Hematopoietic multipotent progenitor cell treated with erythropoietin and hydrocortisone succinate and interleukin-3 and kit ligand, for 8 days (in vitro differentiated cells): ENCODE measurements at places on chromosomes 11 and 22.

- no peak for DNase-seq
These were observed 35.3 kb upstream of the XBP1 start for GRCh38 chr22:28835630-28836189.

- DNase-seq, result no peak
These were observed 3.0 kb upstream of the B3GAT1 start for GRCh38 chr11:134414766-134415765.

DNA sequence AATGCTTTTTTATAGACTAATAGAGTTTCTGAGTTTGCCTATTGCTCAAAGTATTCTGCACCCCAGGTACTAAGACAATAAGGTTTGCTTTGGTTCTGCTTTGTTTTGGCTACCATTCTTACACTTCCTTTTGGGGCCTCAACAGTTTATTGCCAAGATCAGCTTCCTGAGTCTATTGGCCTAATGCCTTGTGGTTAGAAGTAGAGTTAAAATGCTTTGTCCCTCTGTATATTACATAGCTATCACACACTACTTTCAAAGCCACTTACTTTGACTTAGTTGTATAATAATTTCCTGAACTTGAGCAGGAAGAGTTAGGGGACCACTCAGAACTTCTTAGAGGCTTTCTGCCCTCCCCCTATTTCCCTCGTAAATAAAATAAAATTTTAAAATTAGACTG lies 96.5 kb downstream of the DLG2 start:
- no peak for DNase-seq

DNA sequence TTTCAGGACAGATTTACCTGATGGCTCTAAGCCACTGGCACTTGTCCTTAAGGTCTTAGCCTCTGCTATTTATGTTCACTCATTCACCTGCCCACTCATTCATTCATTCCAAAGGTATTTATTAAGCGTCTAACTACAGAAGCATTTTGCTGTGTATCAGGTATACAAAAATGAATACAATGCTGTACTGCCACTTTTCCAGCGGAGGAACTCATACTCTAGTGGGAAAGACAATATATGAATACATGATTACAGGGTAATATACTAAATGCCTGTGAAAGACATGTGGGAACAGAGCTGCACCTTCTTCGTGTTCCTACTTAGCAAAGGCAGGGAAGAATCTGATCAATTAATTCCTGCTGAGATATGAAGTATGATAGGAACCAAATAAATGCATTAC lies 43.7 kb downstream of the CLMP start:
- no peak for DNase-seq

DNA sequence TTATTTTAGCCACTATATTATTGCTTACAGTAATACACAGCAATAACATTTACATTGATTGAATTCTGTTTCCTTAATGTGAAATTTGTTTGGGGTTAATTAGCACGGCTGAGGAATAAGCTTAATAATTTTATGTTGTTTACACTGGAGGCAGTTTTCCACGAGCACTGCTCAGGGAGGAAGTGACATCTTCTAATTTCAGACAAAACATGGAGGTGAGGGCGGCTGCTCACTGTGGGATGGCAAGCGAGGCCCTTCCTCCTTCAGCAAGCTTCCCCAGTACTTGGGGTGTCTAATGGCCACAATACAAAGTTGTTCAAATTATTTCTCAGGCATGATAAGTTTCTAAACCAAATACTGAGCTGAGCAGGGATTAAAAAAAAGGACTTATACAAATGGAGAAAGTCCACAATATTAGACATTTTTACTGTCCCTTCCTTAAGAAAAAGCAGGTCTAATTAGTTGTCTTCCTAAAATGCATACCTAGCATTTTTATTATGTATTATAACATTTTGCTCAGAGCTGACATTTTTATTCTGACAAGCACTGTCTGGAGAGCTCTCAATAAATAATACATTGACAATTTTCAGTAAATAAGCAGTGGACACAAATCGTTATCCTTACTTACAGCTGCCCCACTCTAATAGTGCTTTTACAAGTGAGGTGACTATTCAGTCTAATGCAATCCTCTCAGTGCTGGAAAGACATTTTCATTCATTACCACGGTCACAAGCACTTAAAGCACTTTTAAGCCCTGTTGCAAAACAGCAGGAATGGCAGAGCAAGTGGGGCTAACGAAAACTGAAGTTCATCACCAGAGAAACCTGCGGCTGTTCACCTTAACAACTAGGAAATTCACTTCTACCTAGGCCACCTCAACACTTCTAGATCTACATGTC lies 56.2 kb downstream of the SOX6 start:
- no peak for DNase-seq

DNA sequence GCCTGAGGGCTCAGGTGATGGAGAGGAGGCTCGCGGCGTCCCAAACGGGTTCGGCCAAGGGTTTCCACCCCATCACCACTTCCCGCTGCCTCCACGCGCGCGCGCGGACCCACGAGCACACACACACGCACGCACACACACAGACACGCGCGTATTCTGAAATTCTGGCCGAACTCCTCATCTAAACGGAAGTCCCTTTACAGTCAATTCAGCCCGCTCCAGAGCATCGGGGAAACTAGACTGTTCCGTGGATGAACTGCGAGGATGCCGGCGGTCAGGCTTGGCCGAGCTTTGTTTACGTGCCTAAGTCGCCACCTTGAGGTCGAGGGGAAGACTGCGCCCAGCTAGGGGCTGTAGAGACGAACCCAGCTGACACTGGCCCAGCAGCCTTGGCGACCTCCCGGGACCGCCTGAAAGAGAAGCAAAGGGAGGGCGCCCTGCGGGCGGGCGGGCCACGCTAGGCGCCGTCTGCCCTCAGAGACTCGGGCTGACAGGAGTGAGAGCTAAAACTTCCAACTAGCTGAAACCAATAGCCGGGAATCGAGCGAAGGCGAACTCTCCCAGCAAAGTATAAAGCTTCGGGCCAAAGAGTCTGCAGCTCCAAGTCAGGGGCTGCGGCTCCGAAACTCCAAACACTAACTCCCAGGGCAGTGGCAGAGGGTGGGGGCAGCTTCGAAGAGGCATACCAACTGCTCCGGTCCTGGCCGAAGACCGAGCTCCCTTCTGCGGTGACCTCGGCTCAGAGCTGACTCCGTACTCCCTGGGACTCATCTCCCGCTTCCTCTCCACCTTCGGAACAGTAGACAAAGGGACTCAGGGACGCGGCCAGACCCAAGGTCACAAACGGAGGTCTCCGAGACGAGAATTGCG lies 124.7 kb upstream of the C11orf58 start:
- peak; percentile 78 for DNase-seq

DNA sequence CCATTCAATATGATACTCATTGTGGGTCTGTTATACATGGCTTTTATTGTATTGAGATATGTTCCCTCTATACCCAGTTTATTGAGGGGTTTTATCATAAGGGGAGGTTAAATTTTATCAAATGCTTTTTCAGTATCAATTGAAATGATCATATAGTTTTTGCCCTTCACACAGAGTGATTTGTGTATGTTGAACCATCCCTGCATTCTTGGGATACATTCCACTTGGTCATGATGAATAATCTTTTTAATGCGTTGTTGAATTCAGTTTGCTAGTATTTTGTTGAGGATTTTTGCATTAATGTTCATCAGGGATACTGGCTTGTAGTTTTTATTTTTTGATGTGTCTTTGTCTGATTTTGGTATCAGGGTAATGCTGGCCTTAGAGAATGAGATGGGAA lies 98.0 kb downstream of the ATG16L2 start:
- no peak for DNase-seq

DNA sequence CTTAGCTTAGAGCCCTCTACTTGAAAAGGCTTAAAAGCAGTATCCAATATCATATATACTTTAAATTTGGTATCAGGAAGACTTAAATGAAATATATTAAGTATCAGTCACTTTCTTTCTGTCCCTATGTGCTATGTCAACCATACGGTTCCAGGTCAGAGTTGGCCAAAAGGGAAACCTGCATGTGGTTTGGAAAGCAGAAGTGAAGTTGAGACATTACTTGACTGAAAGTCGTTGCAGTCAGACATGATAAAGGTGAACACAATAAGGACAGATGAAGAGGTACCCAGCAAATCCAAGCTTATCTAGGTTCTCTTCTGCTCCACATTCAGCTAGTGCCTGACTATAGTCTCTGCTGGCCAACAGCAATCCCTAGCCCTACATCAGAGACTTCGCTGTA lies 336.8 kb downstream of the KCNA4 start:
- no peak for DNase-seq

DNA sequence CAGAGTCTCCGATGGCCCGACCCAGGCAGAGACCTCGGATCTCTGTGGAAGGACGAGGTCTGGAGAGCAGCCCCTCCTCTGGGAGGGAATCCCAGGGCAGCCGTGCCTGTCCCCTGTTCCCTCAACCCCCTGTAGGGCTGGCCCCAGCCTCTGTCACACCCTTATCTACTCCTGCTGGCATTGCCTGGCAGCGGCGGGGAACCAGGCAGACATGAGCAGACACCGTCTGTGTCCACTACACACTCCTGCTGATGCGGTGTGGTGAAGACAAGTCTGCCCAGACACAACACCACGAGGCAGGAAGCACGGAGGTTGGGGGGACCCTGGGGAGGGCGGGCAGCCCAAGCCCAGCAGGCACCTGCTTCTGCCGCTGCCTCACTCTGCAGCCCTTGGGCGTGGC lies 52.5 kb upstream of the A4GALT start:
- peak; percentile 67 for DNase-seq

DNA sequence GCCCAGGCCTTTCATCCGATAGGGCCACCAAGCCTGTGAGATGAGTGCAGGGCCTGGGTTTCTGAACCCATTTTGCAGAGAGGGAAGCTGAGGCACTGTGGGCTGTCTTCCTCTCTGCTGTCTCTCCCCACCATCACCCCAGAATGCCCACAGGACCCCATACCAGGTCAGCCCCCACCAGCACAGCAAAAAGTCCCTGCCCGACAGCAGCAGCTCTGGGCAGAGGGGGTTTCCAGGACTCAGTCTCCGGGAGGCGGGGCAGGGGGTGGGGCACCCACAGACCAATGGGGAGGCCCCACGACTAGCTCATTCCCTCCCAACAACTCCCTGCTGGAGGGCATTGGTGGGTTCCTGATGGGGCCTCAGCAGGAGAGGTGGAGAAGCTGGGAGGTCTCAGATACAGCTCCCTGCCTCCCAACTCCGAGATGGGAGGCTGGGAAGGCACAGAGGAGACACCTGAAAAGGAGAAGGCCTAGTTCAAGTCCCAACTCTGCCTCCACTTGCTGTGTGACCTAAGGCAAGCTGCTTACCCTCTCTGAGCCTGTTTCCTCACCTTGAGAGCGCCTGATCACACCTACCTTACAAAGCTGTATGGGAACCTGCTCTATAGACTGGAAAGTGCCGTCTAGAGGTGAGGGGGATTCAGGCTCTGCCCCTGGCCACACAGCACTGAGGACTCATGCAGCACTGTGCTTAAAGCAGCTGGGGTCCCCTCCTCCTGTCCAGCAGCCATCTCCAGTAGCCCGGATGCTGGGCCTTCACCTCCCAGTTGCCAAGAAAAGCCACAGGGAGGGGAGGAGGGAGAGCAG lies 3.5 kb downstream of the CBX7 start:
- DNase-seq, result peak; percentile 30

DNA sequence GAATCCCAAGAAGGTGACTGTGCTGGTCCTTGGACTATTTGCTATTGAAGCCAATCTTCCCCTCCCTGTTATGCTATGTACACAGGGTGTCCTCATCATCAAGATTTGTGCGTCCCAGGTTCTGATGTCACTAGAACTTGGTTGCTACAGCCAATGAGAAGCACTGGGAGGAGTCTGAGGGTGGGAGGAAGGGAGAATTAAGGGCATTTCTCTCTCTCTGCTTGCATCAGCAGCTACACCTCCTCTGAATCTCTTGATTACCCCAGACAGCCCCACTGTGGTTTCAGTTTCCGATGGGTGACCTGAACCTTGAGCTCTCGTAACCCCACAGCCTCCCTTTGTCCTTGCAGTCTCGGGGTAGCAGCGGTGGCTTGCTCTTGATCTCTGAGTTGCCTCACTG lies 212.4 kb upstream of the SESN3 start:
- no peak for DNase-seq

DNA sequence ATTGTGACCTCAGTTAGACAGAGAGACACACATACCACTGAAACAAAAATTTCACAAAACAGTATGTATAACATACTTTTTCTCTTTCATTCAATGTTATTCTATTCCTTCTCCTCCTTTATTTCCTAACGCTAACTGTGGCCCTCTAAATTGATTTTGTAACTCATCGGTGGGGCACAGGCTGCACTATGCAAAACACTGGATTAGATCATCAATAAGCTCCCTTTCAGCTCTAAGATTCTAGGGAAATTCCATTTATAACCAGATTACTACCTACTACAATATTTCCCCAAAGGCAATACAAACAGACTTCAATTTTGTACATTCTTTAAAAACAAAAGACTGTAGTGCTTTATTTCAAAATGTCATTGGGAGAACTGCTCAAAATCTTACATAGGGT lies 6.1 kb downstream of the FJX1 start:
- DNase-seq, result no peak

- DNase-seq, result peak; percentile 10
These were observed 14.8 kb downstream of the PSMD13 start for GRCh38 chr11:251550-251949.

- DNase-seq, result no peak
These were observed 340.7 kb downstream of the MIAT start for GRCh38 chr22:26998129-26998528.

GRCh38 chr11:14506532-14506931 lies 6.9 kb upstream of the COPB1 start:
- no peak for DNase-seq

DNA sequence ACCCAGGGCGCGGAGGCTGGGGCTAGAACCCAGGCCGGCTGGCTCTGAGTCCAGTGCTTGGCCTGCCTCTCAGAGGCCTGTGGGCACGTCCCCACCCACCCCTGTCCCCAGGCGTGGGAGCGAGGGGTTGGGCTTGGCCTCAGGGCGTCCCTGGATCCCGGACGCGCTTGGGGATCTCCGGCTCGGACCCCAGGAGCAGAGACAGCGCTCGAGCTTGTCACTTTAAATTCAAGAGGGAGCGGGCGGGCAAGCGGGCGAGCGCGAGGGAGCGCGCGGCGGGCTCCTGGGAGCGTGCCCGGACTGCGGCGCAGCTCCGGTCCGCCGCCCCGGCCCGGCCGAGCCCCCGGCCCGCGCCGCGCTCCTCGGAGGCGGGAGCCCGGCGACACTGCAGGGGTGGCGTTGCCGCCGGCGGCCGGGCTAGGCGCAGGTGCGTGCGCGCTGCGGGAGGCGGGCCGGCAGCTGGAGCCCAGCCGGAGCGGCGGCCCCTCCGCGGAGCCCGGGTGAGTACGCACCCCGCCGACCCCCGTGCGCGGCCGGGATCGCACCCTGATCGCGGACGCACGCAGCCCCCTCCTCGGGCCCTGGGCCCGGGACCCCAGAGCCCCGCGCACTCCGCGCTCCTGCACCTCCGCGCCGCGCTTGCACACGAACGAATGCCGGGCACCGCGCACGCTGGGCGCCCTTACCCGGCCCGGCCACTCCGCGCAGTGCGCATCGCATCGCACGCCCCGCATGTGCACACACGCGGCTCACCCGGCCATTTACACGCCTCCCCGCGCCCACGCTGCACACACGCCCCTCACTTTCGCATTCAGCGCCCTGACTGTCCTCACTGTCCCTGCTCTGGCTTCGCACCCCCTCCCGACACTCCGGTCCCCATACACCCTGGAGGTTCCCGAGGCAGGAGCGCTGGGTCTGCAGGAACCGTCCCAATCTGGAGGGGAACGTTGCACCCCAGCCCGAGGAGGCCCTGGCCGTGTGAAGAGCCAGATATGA lies at the start of gene SYT12:
SYT12 (plus strand) TSS at position 174 of the 996 bp plus-strand sequence. CDS start 7,011 bp downstream, outside the sequence.
- DNase-seq, result no peak
